Fibroblast of skin of left quadriceps (primary cell): ENCODE measurements at places on chromosomes 1 and 21.

GRCh38 chr1:10710489-10710888 is 86.0 kb downstream of the CASZ1 start:
- no peak for DNase-seq

DNA sequence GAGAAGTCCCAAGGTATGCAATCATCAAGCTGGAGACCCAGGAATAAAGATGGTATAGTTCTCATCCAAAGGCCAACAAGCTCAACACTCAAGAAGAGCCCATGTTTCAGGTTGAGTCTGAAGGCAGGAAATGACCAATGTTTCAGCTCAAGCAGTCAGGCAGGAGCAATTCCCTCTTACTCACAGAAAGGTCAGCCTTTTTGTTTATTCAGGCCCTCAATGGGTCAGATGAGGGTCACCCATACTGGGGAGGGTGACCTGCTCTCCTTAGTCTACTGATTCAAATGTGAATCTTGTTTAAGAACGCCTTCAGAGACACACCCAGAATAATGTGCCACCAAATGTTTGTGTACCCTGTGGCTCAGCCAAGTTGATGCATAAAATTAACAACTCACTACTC is 262.4 kb downstream of the USP25 start:
- DNase-seq: no peak

GRCh38 chr1:29626066-29626465 is 389.7 kb downstream of the PTPRU start:
- DNase-seq: no peak

GRCh38 chr21:26849428-26850115 is 4.4 kb upstream of the ADAMTS1 start:
- DNase-seq: peak; percentile 52

DNA sequence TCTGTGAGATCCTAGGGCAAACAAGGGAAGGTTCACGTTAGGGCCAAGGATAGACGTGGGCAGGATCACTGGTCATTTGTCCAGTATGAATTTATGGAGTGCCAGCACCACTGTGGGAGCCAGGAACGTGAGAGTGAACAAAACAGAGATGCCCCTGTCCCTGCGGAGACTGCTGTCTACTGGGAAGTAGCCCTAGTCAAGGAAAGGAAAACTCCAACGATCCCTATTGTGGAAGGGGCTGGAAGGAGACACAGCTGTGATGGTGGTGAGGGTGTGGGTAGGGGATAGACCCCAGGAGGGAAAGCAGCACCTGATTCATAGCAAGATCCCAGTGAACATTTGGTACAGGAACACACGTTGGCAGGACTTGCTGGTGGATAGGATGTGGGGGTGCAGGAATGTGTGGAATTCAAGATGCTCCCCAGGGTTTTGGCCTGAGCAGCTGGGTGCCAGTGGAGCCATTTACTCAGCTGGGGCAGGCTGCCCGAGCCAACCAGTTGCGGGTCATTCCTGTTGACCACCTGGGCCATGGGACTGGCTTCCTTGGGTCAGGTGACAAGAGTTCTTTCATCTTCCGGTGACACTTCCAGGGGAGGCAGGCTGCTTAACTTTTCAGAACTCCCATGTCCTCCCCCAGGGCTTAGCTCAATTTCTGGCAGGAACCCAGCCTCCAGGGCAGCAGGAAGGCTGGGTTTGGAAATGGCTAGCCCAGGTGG is 1.2 kb upstream of the ATP13A2 start:
- DNase-seq: no peak

GRCh38 chr1:979744-980072 is 2.2 kb downstream of the PERM1 start:
- no peak for DNase-seq
